ENCODE measurements at places on chromosomes 7 and 10.

GRCh38 chr7:124959676-124960075, 30.1 kb upstream of the POT1 start:
- no peak for DNase-seq

DNA sequence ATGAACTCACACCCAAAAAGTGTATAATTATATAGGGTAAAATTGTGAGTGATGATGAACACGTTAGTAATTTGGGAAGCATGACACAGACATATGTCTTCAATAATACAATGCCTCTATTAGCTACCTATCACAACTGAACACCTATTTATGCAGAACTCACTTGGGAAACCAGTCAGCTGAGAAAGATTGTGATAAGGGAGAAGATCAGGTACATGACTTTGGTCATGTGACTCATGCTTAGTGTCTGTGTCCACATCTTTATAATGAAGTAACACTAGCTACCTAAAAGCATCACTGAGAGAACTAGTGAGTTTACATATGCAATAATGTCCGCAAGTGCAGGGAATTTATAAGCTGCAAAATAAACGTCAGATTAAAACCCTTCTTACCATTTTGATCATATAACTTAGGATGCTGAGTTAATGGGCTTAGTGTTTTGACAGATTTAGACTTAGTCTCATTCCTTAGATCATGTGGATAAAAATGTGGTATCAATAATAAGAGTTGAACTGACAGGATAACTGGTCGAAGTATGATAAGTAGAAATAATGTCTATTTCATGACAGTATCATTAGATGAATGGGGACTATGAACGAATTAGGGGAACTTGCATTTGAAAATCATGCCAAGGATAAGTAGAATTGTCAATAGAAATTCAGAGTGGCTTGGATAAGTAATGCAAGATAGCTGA, 11.6 kb downstream of the VWDE start:
- no peak for DNase-seq

DNA sequence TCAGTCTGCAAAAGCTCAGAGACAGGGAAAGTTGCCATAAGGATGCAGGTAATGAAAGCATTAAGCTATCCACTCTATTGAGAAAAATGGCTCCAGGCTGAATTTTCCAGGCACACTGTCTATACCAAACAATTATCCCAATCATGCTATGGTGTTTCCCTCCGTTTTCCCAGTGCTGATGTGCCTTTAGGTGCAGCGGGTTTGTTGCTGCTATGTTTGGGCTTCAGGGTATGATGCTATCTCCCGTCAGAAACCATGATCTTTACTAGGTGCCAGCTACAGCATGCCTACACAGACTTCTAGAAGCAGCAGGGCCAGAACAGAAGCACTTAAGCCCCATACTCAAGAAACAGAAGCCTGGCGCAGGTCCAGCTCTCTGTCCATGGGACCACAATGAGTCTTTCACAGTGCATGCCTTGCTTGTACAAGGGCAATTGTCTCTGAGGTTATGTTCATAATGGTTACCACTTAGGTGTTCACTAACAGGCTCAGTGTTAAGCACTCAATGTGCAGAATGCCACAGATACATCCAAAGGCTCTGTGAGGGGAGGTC, 19.4 kb downstream of the STEAP1B start:
- DNase-seq: no peak

DNA sequence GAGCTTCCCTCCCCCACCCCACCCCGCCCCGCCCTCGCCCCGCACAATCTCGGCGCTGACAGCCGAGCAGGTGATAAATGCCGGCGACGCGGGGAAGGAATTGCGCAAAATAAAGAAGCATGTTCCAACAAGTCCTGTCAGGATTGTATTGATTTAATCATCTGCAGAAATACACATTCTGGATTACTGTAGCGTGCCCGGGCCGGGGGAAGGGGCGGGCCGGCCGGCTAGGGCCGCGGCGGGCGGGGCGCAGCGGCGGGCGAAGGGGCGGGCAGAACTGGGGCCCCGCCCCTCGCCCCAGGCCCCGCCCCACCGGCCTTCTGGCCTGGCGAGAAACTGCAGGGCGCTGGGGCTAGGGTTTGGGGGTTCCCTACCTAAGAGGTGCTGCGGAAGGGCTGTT, 88.9 kb upstream of the PAX2 start:
- DNase-seq: no peak

GRCh38 chr10:14296065-14296709, 34.5 kb downstream of the FRMD4A start:
- DNase-seq: no peak

DNA sequence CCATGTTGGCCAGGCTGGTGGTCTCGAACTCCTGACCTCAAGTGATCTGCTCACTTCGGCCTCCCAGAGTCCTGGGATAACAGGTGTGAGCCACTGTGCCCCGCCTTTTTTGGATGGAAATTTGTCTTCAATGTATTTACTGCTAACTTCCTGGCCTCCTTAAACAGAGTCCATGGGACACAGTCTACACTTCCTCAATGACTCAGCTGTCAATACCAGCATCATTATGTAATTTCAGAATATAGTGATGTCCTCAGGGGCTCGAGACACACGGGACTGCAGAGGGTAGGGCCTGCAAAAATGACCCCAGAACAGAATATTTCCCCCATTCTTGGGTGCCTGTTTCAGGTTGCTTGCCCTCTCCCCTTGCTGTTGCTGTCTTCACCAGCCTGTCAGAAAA, 31.1 kb downstream of the CAMK2G start:
- no peak for DNase-seq

DNA sequence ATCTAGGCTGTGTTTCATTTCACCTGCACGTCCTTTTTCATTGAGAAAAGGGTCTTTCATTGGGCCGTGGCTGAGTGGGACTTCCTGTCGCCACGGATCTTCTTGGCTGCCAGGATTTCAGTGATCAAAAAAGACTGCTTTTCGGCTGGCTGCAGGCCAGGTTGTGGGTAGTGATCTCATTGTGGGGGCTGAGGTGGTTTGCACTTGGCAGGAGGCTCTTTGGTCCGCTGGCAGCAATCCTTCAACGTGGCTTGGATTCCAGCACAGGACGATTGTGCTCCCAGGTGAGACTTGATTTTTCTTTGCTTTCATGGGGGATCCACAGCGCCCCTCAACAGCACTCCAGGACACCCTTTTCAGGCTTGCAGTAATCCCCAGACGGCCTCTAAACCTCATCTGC, 29.0 kb upstream of the ZNF273 start:
- DNase-seq: no peak

GRCh38 chr10:23381298-23382040, 36.9 kb upstream of the C10orf67 start:
- no peak for DNase-seq

DNA sequence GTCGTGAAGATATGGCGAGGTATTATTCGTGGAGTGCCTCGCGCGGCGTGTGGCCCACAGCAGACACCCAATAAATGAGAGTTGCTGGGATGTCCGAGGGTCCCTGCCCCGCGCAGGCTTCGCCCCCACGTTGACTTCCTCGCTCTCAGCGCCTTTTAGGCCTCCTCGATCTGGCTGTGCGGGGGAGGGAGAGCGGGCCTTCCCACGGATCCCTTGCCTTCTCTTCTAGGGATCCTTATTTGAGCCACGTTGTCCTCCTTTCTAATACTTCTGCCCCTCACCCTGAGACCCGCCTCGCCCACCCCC, 660 bp downstream of the VCL start:
- DNase-seq: no peak

Measured in NCI-H524 treated with DMSO at 0.1 percent for 48 hours (cell line).